ELR (cell line): ENCODE measurements at places on chromosomes 3 and 15.

- DNase-seq: no peak
These were observed 137.8 kb downstream of the ALCAM start for GRCh38 chr3:105504440-105504951.

GRCh38 chr3:13365390-13366379, 54.4 kb downstream of the NUP210 start:
- no peak for DNase-seq

DNA sequence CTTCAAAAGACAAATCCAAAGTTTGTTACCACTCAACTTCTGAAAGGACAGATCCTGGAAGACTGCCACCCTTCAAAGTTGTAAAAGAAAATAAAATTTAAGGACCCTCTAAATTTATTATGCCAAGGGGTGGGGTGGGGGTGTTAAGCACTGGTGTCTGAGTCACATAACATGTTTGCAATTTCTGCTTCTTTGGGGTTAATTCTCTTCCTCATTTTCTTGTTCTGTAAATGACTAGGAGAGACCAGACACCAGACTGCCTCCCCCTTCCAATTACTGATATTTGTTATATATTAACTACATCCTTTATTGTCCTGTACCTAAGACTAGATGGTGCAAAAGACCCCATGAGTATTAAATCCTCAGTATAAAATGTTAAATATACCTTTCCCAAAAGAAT, 242.8 kb downstream of the ZNF385D start:
- DNase-seq: no peak

DNA sequence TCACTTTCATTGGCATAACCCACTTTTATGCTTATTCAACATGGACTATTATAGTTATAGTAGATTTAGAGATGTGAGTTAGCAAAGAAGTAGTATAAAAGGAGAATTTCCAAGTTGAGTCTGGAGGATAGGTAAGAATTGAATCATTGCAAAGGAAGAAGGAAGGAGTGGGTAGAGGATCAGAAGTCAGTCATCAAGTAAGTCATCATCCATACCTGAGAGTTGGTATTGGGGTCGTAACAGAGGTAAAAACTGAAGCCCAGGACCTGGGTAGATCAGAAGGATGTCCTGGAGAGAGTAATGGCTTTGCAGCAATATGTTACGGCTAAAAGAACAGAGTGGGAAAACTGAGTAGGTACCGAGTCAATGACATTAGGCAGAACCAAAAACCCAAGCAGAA, 265.7 kb downstream of the SUCLG2 start:
- no peak for DNase-seq

DNA sequence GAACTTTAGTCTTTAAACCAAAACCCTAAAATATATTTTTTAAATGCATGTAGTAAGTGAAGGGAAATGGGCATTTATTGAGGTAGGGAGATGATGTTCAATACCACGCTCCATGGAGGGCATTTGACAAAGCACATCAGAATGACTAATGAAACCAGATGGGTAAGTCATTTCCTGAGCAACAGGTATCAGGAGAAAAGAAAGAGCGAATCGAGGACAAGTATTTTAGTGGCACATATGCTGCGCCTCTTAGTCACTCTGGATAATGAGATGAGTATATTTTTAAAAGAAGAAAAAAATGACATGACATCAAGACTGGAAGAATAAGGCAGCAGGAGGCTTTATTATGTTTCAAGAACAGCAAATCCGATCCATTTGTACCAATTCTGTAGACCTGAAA, 129.0 kb upstream of the ARHGEF3 start:
- peak; percentile 72 for DNase-seq

- DNase-seq: peak; percentile 22
These were observed 38.3 kb downstream of the MTHFS start for GRCh38 chr15:79858469-79858868.

DNA sequence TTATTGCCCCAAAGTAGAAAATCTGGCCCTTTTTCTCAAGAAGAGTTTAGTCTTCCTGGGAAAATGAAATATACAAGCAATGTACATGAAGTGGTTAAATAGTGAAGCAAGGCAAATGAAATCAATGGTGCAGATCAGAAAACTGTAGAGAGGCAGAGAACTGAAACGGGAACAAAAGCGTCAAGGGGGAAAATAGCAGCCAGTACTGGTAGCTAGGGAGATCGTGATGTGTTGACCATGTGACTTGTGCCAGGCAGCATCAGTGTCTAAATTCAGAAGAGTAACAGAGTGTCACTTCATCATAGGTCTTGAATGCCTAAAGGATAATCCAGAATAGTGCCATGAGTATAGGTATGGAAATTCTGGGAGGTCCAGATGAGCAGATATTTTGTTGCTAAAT, 163.1 kb downstream of the CHL1 start:
- no peak for DNase-seq

- DNase-seq: no peak
These were observed 9.9 kb downstream of the CRABP1 start for GRCh38 chr15:78350058-78350457.

DNA sequence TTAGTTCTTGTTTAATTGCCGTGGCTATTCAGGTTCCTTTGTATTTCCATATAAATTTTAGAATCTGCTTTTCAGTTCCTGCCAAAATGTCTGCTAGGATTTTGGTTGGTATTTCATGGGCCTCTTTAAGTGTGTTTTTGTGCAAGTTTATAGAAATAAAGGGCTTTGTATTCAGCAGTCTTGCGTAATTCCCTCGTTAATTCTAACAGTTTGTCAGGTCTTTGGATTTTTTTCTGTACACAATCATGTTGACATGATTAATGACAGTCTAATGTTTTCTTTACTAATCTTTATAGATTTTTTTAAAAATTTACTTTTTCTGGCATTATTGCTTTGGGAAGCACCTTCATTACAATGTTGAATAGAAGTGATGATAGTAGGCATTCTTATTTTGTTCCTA, 120.9 kb downstream of the NEK11 start:
- DNase-seq: no peak

- peak; percentile 32 for DNase-seq
These were observed 30.0 kb downstream of the SHQ1 start for GRCh38 chr3:72818092-72818773.

- no peak for DNase-seq
These were observed 60.2 kb downstream of the SCN5A start for GRCh38 chr3:38588995-38589937.

GRCh38 chr3:33166095-33166494, 52.3 kb downstream of the CRTAP start:
- no peak for DNase-seq

- no peak for DNase-seq
These were observed 36.9 kb upstream of the SKIL start for GRCh38 chr3:170320461-170321121.

DNA sequence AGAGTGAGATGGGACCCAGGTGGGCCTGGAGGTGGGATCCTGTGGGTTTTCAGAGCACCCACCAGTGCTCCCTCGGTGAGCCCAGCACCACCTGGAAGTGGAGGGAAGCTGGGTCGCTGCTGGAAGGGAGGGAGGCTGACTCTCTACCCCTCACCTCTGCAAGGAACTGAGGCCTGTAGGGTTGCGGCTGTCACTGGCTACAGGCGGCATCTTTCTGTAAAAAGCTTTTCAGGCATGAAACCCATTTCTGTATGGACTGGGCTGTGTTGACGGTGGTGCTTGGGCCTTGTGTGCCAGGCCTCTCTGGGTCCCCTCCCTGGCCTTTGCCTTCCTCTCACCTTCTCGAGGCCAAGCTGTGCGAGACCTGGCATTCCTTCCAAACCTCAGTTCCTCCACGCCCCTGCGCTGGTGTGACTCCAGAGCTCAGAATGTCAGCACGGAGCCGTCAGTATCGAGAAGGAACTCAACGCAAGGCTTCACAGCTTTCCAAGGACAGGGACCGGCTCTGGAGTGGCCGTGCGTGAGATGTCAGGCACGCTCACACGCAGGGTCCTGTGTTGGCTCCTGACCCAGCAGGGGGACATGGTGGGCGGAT, 16.6 kb downstream of the ABTB1 start:
- no peak for DNase-seq

DNA sequence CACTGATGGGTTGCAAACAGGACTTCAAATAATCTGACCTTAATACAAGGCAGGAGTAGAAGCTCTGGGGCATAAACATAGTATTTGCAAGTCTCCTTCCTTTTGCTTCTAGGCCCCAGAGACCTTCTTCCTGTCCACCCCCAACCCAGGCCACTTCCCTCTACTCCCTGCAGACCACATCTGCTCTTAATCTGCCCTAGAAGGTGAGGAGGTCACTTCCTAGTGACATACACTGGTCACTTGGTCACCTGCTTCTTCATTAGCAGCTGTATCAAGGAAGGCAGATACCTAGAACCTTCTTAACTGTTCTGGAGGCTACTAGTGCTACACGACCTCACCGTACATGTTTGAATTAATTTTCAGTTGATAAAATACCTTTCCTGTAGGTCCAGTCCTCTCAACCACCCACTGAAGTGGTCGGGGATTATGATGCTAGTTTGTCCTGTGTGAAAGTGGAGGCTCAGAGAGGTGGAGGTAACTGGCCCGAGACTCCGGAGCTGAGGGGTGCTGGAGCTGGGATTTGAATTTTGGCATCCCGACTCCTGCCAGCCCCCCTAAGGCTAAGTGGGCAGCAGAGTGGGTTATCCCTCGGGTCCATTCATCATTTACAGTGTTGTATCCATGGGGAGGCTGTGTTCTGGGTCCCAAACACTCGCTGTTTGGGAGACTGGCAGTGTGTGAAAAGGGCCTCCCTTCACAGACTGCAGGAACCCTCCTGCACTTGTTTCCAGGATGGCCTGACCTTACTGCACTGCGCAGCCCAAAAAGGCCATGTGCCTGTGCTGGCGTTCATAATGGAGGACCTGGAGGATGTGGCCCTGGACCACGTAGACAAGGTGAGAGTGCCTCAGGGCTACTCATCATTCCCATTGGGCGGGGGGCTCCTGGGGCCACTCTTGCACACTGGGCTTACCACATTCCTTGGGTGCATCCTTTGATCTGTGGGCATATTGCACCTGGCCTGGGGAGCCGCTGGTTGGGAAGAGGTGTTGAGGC, 13.9 kb downstream of the ANKDD1A start:
- DNase-seq: no peak

- peak; percentile 94 for DNase-seq
These were observed 35.7 kb upstream of the BLM start for GRCh38 chr15:90681480-90681879.

DNA sequence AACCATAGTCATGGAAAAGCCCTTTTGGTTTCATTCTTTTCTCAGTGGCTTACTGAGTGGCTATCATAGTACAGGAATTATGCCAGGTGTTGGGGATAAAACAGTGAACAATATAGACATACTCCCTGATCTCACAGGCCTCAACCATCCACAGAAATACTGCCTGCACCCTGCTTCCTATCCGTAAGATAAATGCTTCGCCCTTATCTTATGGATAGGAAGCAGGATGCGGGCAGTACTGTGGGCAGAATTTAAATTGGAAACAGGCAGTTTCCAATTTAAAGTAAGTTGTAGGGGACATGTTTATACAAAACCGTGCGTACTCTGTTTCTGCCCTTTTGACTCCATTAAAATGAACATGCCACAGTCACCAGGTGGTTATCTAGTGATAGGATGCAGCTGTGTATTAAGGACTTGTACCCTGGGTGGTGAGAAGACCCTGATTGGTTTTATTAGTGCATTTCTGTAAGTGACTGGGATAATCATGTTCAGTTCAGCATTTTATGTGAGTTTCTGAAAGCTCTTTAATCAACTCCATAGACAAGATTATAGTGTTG, 141.8 kb upstream of the BHLHE40 start:
- no peak for DNase-seq

- no peak for DNase-seq
These were observed 15.9 kb upstream of the HRH1 start for GRCh38 chr3:11138371-11138770.

DNA sequence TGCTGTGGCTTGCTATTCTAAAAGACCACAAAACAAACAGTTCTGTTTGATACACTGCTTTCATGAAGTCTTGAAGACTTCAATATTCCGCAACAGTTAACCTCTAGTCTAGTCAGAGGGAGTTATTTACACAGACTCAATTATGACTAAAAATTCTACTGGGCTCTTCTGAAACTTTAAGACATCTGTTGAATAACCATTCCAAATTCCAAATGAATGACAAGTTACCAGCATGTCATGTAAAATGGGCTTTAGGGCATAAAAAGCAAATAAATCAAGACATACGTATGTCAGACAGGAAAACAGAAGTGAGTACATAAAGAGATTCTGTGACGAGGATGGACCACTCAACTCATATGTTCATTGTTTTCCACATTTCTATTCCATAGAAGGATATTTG, 93.9 kb downstream of the PLOD2 start:
- DNase-seq: peak; percentile 92

GRCh38 chr3:99199021-99199420, 297.5 kb upstream of the DCBLD2 start:
- no peak for DNase-seq

GRCh38 chr3:107263269-107264021, 113.8 kb upstream of the CCDC54 start:
- DNase-seq: no peak

GRCh38 chr3:169280010-169280585, 383.4 kb downstream of the MECOM start:
- no peak for DNase-seq

DNA sequence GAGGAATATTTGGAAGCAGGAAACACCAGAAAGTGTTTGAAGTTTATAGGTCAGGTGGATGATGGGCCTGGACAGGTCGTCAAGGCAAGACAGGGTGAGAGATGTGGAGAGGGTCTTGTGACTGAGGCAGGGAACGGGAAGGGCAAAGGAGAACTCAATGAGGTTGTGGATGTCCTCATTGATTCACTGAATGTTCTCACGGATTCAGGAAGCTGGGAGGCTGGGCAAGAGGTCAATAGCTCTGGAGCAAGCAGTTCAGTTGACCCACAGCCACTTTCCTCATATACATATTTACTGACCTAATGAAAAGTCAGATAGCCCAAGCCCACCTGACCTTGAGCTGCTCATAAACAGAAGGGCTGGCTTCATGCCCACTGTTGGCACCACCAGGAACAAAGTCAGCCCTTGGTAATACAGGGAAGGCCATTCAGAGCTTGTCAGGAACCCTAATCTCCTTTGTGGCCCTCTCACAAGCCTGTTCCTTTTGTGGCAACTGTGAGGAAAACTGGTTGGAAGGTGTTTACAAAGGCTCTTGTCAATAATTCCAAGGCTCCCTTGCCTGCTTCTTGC, 31.6 kb downstream of the ARRDC4 start:
- DNase-seq: no peak

- DNase-seq: peak; percentile 59
These were observed 721 bp downstream of the ATR start for GRCh38 chr3:142577696-142578328.

GRCh38 chr3:160245261-160245800, 20.1 kb downstream of the C3orf80 start:
- DNase-seq: no peak

- DNase-seq: no peak
These were observed 14.0 kb upstream of the SMAD3 start for GRCh38 chr15:67051088-67052045.

GRCh38 chr3:108804966-108805365, 17.6 kb upstream of the TRAT1 start:
- DNase-seq: no peak

GRCh38 chr3:38361496-38361895, 14.9 kb downstream of the XYLB start:
- DNase-seq: no peak
